ENCODE measurements at places on chromosomes 4 and X.
A peak's percentile ranks its signal among the peaks of the same experiment; 100 is the strongest.

DNA sequence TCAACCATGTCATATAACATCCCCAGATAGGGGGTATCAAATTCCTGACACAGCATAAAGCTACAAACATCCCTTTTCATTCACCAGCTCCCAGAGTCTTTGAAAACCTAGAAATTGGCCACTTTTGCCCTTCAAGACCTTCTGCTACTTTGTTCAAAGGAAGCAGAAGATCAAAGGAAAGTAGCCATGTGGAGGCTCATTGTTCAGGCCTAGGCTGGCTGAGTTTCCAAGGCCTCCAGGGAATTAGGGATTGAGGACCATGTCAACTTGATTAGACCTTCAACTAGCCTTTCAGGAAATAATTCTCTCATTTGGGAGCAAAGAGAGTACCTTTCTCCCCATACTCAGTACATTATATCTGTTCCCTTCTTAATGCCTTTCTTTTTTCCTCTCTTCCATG, 66.8 kb upstream of the ATXN3L start:
- DNase-seq, result no peak

GRCh38 chrX:68755616-68756125, 73.2 kb upstream of the EFNB1 start:
- no peak for DNase-seq

DNA sequence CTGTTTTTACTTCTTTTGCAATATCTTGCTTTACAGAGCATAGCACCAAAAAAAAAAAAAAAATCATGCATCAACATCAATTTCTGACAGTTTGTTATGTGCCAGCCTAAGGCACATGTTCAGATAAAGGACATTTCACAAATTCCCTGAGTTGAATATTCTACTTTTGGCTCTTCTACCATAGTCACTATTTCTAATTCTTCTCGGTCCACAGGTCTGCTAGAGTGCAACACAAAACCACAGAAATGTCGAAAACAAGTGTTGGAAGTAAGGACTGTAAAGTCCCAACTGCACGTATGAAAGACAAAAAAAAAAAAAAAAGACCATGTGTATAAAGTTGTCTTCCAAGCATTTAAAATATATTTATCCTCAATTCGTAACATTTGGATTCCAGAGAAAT, 494.2 kb upstream of the INTU start:
- DNase-seq, result no peak

DNA sequence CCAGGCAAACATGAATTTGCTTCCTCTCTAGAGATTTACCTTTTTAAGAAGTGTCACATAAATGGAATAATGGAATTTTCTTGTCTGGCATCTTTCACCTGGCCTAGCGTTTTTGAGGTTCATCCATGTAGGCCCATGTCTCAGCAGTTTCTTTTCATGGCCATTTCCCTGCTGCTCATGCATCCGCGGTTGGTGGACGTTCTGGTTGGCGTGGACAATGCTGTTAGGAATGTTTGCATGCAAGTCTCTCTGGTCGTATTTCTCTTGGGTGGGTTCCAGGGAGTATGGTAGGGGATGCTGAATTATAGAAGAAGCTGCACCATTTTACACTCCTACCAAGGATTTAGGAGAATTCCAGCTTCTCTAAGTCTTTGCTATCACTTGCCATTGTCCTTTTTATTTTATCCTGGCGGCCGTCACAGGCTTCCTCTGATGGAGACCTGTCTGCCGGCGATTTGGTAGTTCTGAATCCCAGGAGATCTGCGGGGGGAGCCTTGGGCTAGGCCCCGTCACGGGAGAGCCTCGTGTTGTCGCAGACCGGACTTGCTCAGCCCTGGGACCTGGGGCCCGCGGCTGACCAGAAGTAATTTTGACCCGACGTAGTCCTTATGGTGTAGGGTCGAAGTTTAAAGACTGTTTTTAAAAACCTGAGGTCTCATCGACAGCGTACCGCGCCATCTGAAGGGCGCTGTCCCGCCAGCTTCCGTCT, 56.9 kb upstream of the TADA2B start:
- DNase-seq, result peak; percentile 6

DNA sequence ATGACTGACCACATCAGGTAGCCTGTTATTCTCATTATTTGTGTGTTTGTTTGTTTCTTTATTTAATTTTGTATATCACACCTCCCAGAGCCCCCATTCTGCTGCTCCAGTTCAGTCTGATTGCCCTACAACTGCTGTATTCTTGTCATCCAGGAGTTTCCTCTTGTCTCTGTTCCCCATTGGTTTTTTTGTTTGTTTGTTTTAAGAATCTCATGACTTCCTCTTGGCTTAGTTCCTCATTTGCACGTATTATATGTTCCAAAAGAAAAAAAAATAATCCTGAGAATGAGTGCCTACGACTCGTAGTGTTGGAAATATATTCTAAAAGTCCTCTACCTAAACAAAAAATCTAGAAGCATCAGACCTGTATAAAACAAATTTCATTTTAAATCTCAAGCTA, 142.3 kb upstream of the SLIT2 start:
- DNase-seq, result no peak

GRCh38 chrX:65596270-65597034, 61.9 kb upstream of the LAS1L start:
- peak; percentile 29 for DNase-seq

- no peak for DNase-seq
Measured at GRCh38 chrX:30888526-30889146, 418 bp downstream of the TAB3 start.

Data from T-cell (primary cell).